Right kidney (tissue), 9 donors: ENCODE measurements at places on chromosomes 4 and X.

DNA sequence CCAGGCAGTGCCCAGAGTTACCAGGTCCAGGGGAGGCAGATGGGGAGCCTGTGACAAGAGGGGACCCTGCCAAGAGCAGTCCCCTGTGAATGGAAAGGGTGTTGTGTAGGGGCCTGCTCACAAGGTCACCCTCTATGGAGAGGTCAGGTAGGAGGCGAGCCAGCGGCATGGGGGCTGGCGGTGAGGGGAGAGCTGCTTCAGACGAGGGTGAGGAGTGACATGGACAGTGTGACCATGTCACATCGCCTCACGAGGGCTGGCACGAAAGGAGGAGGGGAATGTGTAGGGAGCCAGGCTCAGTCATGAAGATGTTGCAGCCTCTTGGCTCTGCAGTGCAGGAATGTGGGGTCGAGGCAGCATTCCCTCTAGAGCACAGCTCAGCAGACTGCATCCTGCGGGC is 29.6 kb downstream of the CLCN4 start:
- DNase-seq: no peak

- DNase-seq: no peak
These were observed 67.7 kb downstream of the PPARGC1A start for GRCh38 chr4:23822181-23822580.

DNA sequence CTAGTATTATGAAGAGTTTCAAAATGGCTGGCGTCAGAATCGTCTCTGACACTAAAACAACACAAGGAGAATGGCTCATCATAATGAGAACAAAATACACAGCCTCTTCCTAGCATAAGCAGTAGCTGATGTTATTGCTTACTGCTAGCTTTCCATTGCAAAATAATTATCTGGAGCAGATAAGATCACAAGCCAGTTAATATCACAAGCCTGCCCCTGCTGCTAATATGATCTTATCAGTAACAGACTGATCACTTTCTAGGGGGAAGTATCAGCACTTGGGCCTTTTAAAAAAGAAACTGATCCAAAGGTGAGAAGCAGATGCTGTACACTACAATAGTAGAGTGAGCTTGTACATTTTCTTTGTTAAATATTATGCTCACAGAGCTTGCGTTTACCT is 554.8 kb upstream of the PABPC4L start:
- no peak for DNase-seq

DNA sequence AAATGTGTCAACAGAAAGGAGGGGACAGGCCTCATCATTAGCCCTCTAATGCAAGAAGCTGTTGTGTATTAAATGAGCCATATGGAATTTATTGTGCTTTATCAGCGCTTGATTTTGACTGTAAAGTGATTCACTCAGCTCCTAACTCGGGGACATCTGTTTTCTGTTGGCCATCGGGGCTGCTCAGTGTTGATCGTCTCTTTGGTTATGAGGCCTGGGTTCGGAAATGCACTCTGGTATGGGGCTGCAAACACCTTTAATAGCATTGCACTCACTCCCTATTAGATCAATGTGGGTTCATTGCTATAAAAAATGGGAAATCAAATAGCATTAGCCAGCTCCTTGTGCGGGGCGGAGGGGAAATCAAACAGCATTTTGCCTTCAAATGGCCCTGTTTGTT is 6.4 kb downstream of the ARX start:
- DNase-seq: no peak

GRCh38 chrX:31199056-31199839 is 127.4 kb upstream of the FTHL17 start:
- no peak for DNase-seq

- no peak for DNase-seq
These were observed 180.3 kb upstream of the MAGEB16 start for GRCh38 chrX:35617836-35618235.

DNA sequence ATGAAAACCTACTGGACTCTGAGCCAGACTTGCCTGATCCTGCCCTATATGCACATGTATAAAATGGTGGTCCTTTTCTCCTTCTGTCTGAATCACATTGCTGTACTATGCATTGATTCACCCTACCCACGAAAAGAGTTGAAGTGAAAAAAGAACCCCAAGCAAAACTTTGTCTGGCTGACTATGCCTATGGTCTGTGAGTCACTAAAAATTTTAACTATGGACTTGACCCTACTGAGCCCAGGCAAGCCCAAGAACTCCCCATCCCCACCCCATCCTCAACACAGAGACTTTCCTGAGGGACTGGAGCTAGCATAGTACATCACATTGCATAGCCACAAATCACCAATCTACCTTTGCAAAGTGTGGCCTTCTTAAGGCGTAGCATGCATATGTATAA is 116.6 kb upstream of the TENM3 start:
- no peak for DNase-seq

DNA sequence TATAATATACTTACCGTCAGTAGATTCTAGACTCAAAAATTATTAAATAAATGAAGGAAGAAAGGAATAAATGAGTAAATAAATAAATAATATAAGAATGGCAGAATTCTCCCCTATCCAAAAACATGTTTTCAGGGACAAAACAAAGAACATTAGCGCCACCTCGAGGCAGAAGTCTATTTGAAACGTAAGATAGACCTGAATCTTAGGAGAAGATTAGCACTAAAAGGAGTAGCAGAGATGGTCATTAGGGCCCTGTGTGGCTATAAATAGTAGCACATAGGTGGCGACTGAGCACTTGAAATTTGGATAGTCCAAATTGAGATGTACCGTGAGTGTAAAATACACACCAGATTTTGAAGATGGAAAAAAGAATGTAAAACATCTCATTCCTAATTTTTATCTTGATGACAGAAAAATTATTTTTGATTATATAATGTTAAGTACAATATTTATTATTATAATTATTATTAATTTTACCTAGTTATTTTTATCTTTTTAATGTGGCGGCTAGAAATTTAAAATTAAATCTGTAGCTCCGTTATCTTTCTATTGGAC is 24.3 kb upstream of the SRD5A3 start:
- peak; percentile 12 for DNase-seq

GRCh38 chr4:56424697-56425514 is 10.5 kb downstream of the PPAT start:
- DNase-seq: no peak

GRCh38 chr4:166493924-166494345 is 620.9 kb downstream of the TLL1 start:
- DNase-seq: no peak

DNA sequence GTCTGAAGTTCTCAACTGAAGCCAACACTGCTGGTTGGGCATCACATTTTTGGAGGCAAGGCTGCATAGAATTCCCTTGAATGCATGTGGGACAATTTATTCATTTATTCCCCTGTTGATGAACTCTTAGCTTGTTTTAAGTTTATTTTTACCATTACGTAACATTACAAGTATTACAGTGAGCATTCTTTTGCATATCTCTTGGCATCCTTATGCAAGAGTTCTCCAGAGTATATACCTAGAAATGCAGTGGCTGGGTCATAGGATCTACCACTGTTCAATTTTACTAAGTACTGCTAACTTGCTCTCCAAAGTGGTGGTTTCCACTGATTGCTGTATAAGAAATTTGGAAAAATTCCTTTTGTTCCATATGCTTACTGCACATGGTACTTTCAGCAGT is 66.5 kb downstream of the UCHL1 start:
- no peak for DNase-seq
